ENCODE measurements at places on chromosomes 7 and 10.

- no peak for DNase-seq
These were observed 16.1 kb downstream of the OGDH start for GRCh38 chr7:44622342-44623151.

DNA sequence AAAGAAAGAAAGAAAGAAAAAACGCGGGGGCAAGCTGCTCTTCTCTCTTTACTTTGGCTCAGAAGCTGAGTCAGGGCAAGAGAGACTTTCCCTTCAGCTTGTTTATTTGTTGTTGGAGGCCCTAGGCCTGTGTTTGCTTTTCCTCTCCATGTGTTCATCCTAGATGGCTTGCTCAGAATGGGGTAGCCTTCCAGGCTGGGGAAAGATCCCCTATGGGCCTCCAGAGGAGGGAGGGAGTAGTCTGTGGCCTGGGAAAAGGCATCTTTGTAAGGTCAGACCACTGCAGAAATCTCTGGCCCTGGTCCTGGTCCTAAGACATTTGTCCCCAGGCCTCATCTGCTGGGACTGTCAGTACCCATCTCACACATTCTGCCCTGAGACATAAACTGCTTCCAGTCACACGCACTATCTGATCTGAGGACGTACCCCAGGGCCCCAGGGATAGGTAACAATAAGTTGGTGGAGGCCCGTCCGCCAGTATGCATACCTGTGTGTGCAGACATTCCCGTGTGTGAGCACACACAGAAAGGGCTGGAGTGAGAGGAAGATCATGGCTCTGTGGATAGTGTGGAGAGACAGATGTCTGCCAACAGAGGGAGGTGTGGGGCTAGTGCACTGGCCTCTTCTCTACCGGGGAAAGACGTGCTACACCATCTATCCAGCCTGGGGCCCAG lies 4.9 kb upstream of the SCD start:
- DNase-seq: peak; percentile 90

GRCh38 chr10:31317652-31318381 lies 1.2 kb upstream of the ZEB1 start:
- peak; percentile 88 for DNase-seq

GRCh38 chr10:65142641-65143435 lies 1621.6 kb downstream of the REEP3 start:
- no peak for DNase-seq

- DNase-seq: no peak
These were observed 92.6 kb upstream of the RAB11FIP2 start for GRCh38 chr10:118139321-118139720.

DNA sequence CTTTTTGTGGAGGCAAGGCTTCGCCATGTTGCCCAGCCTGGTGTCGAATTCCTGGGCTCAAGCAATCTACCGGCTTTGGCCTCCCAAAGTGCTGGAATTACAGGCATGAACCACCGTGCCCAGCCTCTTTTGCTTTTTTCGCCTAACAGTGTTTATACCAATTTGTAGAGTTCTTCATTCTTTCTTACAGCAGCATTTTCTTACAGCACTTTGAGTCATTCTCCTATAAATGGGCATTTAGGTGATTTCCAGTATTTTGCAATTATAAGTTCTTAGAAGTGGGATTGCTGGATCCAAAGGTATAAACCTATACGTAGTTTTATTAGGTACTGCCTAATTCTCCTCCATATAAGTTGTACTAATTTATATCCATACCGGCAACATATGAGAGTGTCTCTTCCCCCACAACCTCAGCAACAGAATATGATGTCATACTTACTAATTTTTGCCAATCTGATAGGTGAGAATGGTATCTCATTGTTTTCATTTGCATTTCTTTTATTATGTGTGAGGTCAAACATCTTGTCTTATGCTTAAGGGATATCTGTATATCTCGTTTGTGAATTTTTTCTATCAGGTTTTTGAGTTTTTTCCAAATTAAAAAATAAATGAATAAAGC lies 39.1 kb downstream of the SUFU start:
- no peak for DNase-seq

DNA sequence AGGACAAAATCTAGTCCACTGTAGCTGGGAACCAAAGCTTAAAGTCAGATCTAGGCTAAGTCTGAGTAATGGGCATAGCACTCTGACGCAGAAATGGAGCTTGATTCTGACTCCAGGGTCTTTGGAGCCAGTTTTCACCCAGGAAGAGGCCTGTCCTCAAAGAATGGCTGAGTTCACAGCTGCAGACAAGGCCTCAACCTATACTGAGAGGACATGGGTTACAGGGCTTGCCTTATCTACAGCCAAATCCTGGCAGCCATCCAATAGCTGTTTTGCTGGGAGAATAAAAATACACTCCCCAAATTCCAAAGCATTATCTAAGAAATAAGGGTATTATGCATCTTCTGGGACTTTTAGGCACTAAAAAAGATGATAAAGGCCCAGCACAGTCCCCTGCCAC lies 154.8 kb downstream of the RAPGEF5 start:
- no peak for DNase-seq

Measured in islet precursor cell (in vitro differentiated cells).